ENCODE measurements at places on chromosomes 3 and 15. TPM values are rescaled to one million over a fixed set of nuclear protein-coding genes. Genes with fewer than 3 reads are reported as not detected.

The DBR1 gene
- 15.8 TPM for total RNA-seq

The FRMD4B gene
- total RNA-seq = 52.8 TPM

The NMB gene
- 2.9 TPM for total RNA-seq

The USP50 gene
- 0.54 TPM for total RNA-seq

The DNASE1L3 gene
- total RNA-seq = 0.43 TPM

The PRTG gene
- total RNA-seq = 3.4 TPM

The CGGBP1 gene
- total RNA-seq = 86.2 TPM

The EIF3J gene
- 43.8 TPM for total RNA-seq

The HRG gene
- not detected for total RNA-seq

The SENP8 gene
- total RNA-seq = 3.4 TPM

The VIPR1 gene
- total RNA-seq = not detected

The BUB1B gene
- 16.3 TPM for total RNA-seq

The SLC41A3 gene
- total RNA-seq = 56.3 TPM

The GOLGA8M gene
- total RNA-seq = 1.0 TPM

The CYP1A2 gene
- not detected for total RNA-seq

The ATP13A5 gene
- not detected for total RNA-seq

The ENTPD3 gene
- total RNA-seq = 1.7 TPM

The PCCB gene
- 60.5 TPM for total RNA-seq

The PLD1 gene
- 54.0 TPM for total RNA-seq

The ASB7 gene
- total RNA-seq = 14.9 TPM

The PAQR5 gene
- 4.8 TPM for total RNA-seq

The CACNA1D gene
- total RNA-seq = 2.9 TPM

The NPAP1 gene
- total RNA-seq = 0.11 TPM

The XCR1 gene
- total RNA-seq = not detected

The GOLGA6B gene
- not detected for total RNA-seq

The SLC12A1 gene
- total RNA-seq = not detected

The VGLL3 gene
- total RNA-seq = 15.7 TPM

The SATB1 gene
- 11.1 TPM for total RNA-seq

The SLC51A gene
- not detected for total RNA-seq

The STARD9 gene
- 4.5 TPM for total RNA-seq

The TMOD2 gene
- 6.9 TPM for total RNA-seq

The GRK7 gene
- total RNA-seq = not detected

The GOLGA6L7 gene
- not detected for total RNA-seq

The STRIT1 gene
- not detected for total RNA-seq

The CDHR4 gene
- total RNA-seq = 0.13 TPM

The CFAP20DC gene
- 4.2 TPM for total RNA-seq

The PDIA5 gene
- 101 TPM for total RNA-seq

The PTH1R gene
- total RNA-seq = 3.0 TPM

The VEPH1 gene
- 55.6 TPM for total RNA-seq

The CCDC39 gene
- not detected for total RNA-seq

The RHOV gene
- not detected for total RNA-seq

The RTP4 gene
- 2.5 TPM for total RNA-seq

The GPR15 gene
- total RNA-seq = not detected

The HIGD2B gene
- total RNA-seq = not detected

The MEIS2 gene
- total RNA-seq = 15.8 TPM

The EOMES gene
- total RNA-seq = not detected

The CTXN2 gene
- not detected for total RNA-seq

The NR1I2 gene
- total RNA-seq = 0.13 TPM

The PLA2G4E gene
- total RNA-seq = not detected

The MNS1 gene
- total RNA-seq = 2.7 TPM

The PLXNA1 gene
- total RNA-seq = 62.9 TPM

Measured in articular chondrocyte of knee joint (primary cell).